ENCODE measurements at places on chromosomes 3 and 15.

GRCh38 chr3:49718858-49719213 lies 648 bp downstream of the AMIGO3 start:
- no peak for DNase-seq

DNA sequence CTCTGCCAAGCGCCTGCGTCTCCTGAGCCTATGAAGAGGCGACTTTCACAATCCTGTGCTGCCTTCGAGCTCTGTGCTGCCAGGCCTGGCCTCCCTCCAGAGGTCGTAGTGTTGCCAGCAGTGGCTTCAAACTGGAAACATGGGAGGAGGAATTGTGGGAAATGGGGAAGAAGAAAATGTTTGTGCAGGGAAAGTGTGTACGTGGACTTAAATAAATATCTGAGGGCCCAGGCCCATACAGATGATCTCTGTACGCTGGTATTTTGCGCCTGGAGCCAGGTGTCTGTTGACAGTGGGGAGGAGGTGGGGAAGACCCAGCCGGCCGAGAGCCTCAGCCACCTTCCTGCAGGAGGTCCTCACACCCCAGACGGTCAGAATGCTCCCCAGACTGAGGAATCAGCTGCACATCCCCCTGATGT lies 44.6 kb downstream of the ZBTB38 start:
- no peak for DNase-seq

GRCh38 chr3:86923071-86923491 lies 67.9 kb downstream of the VGLL3 start:
- no peak for DNase-seq

DNA sequence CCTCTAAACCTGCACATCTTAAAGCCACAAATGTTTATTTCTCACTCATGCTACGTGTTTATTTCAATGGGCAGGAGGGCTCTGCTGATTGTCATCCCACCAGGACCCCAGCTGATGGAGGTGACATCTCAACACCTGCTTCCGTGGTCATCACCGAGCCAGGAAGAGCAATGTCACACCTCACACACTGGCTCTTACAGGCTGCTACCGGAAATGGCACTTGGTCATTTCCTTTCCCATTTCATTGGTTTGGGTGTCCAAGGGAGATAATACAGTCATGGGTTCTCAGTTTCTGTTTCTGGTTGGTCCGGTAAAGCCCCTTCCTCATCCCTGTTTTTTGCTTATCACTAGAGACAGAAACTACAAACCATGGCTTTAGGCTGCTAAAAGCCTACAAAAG lies 41.9 kb downstream of the ABHD2 start:
- DNase-seq = peak; percentile 30

DNA sequence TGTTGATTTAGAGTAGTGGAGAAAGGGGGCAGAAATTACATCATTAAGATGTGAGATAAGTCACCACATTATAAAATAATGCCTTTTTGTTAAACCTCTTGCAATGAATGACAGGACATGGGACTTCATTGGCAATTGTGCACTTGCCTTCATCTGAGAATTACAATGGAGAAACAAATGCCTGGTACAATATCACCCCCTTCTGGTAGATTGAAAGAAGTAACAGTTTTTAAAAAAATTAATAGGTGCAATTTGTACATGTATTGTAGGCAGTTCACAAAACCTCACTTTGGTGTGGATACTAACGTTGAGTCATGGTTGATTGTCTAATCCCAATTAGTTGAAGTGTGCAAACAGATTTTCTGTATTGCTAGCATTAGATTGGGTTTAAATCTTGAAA lies 4.6 kb upstream of the P2RY14 start:
- peak; percentile 65 for DNase-seq

DNA sequence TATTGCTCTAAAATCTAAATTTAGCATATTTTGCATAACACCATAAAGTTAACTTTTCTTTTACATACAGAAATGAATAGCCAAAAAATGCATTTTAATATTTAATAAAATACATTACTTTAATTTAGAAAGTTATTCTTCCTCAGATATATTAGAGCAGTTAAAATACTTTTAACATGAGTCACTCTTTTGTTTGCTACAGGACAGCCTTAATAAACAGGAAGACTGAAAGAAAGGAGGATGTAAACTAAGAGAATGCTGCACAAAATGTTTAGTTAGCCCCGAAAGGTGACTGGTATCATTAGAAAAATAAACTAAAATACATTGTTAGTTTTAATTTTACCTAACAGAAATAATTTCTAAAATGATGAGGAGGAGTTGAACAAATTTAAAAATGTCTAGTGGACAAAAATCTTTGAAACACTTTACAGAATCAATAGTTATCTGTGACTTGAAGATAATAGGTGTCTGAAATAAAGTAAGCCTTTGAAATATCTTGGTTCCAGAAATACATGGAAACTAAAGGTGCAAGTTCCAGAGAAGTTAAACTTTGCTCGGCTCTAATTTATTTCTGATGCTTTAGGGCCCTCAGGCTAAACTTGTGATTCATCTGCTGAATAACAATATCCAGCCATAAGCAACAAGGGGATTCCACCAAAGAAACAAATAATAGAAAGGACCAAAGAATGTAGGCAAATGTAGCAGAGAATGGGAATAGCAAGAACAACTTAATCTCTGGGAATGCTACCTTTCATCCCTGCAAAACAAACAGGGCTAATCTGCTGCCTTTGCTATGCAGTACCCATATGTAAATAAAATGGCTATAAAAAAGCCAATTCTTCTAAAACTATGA lies 138.3 kb upstream of the UBP1 start:
- no peak for DNase-seq

DNA sequence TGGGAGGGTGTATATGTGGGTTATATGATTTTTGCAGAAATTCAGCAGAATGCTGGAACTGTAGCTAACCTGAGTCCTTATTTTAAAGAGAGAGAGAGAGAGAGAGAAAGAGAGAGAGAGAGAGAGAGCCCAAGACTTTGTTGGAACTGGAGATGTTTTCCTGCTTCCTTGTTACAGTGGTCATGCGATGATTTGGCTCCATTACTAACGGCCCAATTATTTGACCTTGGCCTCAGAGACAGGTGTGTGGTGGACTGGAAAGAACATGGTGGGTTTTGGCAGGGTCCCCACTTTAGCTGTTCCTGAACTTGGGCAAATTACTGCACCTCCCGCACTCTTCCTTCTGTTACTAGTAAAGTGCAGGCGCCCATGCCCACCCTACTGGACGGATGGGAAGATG lies 14.8 kb upstream of the ACSBG1 start:
- DNase-seq = no peak

DNA sequence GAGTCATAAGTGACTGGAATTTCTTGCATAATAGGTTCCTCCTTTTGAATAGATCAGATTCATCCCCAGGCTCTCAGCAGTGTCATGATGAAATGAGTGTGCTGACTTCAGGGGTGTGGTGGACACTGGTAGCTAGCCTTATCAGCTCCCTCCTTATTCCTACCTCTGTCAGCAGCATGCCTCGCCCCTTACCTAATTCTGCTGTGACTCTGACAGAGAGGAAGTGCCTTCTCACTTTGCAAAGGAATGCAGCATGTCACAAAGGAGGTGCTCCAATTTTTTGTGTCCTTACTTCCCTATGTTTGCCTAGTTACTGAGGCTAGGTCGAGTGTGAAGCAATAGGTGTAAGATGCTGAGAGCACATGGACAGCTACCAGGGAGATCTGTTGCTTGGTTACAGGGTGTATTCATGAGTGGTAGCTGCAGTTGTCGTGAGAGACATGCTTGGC lies 90.6 kb downstream of the TNFAIP8L3 start:
- DNase-seq = peak; percentile 32

- DNase-seq = no peak
Measured at GRCh38 chr15:40754574-40754882, 526 bp downstream of the RMDN3 start.

- no peak for DNase-seq
Measured at GRCh38 chr15:51718746-51719145, 18.7 kb downstream of the LYSMD2 start.

GRCh38 chr3:58973796-58974195 lies 76.0 kb downstream of the CFAP20DC start:
- DNase-seq = no peak

GRCh38 chr3:52527039-52527731 lies 6.5 kb downstream of the NT5DC2 start:
- no peak for DNase-seq

DNA sequence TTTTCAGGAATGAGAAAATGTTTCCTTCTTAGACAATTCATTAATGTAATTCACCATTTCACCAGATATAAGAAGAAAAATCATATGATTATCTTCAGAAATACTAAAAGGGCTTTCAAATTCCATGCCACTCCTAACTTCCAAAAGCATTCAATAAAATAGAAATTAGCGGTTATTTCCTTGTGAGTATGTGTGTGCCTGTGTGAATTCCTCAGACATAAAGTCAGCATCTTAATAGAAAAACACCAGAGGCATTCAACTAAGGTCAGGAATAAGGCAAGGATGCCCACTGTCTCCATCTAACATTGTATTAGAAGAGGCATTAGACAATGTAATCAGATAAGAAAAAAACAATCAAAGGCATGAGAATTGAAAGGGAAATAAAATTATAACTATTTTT lies 88.4 kb downstream of the PLCH1 start:
- DNase-seq = no peak

- no peak for DNase-seq
Measured at GRCh38 chr15:56094171-56094570, 100.8 kb upstream of the NEDD4 start.

DNA sequence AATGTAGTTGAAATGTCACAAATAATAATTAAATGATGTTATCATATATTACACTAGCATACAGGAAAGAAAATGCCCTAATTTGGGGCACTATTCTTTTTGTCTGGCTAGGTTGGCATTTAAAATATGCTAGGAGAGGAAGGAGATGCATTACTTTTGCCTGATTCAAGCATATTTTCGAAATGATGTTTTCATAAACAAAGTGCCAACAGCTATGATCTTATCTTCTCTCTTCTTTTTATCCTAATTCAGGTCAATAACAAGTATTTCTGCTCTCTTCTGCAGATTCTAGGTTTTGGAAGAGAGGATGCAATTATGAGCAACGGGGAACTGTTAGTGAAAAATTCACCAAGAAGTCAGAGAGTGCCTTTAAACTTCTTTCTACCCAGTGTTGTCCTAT lies 55.8 kb upstream of the NR2F2 start:
- no peak for DNase-seq

DNA sequence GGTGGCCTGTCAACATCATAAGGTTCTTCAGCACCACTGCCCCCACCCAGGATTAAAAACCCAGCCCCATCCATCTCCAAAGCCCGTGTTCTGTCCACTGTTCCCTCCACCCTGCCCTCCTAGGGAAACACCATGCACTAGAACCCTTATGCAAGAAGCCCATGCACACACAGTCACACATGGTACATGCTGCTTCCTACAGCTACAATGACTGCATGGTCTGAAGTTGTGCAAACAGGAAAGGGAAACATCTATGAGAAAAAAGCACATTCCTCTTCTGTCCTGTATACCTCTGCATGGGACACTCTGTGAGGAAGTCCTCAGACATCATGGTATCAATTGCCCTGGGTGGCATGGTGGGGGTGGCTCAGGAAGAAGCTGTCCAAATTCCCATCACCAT lies 108.6 kb upstream of the MRPS22 start:
- DNase-seq = no peak

DNA sequence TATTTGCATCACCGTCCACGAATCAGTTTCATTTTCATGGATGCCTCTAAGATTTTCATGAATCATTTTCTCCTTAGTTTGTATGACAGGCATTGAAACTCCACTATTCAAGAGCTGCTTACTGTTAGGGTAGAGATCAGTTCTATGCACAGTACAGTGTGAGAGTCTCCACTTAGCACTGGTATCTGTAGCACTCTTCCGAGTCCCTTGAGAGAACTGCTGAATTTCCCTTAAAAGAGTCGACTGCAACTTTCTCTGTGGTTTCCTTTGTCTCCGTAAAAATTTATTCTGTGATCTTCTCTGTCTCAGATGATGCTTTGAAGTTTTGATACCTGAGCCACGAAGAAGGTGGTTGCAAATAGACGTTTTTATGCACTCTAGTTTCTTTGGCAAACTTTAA lies 14.8 kb downstream of the GTPBP8 start:
- DNase-seq = no peak

GRCh38 chr15:69323893-69324430 lies 25.2 kb downstream of the PAQR5 start:
- DNase-seq = no peak

- no peak for DNase-seq
Measured at GRCh38 chr3:118127992-118128391, 906.7 kb downstream of the IGSF11 start.

DNA sequence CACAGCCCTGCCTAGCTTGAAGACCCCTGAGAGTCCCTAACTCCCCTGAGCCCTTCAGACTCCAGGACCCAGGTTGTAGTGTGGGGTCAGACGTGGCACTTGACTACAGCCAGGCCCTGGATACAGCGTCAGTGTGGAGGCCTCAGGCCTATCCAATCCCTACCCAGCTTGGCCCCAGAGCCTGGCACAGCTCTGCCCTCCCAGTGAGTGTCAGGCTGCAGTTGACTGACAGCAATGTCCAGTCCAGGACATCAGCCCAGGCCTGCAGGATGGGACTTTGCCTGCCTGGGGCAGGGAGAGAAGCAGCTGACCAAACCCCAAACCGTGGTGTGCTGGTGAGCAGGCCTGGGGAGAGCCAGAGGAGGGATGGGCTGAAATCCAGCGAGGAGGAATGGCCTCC lies 27.3 kb downstream of the KLF13 start:
- no peak for DNase-seq

- no peak for DNase-seq
Measured at GRCh38 chr3:47746264-47746663, 35.4 kb downstream of the SMARCC1 start.

DNA sequence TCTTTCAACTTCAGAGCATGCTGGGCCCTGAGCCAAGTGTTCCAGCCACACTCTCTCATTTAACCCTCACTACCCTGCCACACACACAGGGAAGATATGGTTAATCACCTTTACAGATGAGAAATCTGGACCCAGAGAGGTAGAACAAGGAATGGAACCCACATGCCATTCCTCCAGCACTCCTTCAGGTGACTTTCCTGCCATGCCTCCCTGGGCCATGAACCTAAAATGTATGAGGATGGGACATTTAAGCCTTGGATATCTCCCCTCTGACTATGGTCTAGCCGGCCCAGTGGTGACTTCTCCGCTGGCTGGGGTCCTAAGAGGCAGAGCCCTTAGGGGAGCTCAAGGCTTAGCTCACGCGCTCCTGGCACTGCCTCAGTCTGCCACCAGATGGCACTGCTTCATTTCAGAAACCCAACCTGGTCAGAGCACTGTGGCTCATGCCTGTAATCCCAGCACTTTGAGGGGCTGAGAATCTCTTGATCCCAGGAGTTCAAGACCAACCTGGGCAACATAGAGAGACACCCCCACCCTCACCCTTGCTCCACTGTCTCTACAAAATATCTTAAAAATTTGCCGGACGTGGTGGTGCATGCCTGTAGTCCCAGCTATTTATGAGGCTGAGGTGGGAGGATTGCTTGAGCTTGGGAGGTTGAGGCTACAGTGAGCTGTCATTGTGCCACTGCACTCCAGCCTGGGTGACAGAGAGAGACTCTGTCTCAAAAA lies 2.2 kb upstream of the DCAF1 start:
- DNase-seq = peak; percentile 88

GRCh38 chr3:120350401-120350941 lies 1.3 kb upstream of the LRRC58 start:
- DNase-seq = peak; percentile 25

All from KBM-7 (cell line).